ENCODE measurements at places on chromosomes 16 and 17.

- DNase-seq: no peak
Measured at GRCh38 chr17:30812218-30813177, 12.0 kb downstream of the CRLF3 start.

DNA sequence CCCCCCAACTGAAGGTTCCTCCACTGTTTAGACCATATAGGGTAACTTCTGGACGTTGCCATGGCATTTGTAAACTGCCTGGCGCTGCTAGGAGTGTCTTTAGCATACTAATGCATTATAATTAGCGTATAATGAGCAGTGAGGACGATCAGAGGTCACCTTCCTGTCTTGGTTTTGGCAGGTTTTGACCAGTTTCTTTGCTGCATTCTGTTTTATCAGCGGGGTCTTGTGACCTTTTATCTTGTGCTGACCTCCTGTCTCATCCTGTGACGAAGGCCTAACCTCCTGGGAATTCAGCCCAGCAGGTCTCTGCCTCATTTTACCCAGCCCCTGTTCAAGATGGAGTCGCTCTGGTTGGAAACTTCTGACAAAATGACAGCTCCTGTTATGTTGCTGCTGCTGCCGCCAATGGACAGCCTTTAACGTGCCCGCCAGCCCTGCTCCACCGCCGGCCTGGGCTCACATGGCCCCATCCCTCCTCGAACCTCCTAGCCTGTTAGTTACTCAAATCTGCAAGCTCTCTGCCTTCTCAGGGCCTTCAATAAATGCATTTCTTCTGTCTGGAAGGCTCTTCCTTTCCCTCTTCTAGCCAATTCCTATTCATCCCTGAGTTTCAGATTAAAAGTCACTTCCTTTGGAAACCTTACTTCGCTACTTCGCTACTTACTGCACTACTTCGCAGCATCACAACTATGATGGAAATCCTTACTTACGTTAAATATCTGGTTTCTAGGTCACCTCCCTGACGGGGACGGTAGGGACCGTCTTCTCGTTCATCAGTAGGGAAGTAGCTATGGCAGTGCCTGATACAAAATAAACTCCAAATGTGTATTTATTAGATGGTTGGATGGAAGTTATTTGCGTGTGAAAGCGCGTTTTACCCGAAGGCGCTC lies 640 bp upstream of the NAGLU start:
- DNase-seq: no peak

GRCh38 chr16:28326881-28327610 lies 34.7 kb downstream of the SBK1 start:
- no peak for DNase-seq

GRCh38 chr16:68627951-68628425 lies 17.1 kb upstream of the CDH3 start:
- DNase-seq: no peak

- DNase-seq: no peak
Measured at GRCh38 chr17:22310717-22311686, 618.7 kb downstream of the KCNJ18 start.

DNA sequence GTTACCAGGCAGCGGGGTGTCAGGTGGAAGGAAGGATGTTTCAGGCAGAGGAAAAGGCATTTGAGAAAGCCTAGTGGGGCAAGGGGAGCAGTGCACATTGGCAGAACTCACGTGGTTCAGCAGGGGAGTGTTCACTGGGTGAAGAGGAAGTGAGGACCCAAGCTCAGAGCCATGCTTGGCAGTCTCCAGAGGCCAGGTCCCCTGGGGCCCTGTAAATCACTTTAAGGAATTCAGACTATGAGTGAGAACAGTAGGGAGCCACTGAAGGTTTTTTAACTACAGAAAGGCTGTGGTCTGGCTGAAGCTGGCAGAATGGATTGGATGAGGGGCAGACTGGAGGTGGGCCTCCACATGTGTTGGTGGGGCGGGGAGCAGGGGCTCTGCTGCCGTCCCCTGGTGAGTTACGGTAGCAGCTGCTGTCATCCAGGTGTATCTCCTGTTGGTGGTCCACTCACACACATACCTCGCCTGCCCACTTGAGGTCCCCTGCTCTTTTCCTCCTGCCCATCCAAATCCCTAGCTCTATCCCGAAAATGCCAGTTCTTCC lies 5.1 kb downstream of the CLEC16A start:
- no peak for DNase-seq

DNA sequence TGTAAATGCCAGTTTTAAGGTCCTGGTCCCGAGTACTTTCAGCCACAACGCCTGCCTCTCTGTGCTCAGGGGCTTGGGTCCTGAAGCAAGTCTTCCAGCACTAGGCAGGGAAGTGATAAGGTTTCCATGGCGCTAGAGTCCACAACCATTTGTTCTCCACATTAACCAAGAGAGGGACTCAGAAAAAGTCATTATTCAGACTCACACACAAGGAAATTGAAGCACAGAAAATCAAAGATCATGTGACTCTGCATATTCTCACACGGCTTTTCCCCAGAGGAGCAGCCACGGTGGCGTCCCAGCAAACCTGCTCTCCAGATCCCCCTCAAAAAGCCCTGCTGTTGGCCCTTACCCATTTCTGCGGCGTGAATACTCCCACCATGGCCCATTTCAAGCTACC lies 9.7 kb downstream of the ENPP7 start:
- no peak for DNase-seq

GRCh38 chr17:57880086-57880456 lies 30.2 kb upstream of the MRPS23 start:
- DNase-seq: no peak

GRCh38 chr17:48024149-48025039 lies 13.2 kb downstream of the COPZ2 start:
- DNase-seq: no peak

DNA sequence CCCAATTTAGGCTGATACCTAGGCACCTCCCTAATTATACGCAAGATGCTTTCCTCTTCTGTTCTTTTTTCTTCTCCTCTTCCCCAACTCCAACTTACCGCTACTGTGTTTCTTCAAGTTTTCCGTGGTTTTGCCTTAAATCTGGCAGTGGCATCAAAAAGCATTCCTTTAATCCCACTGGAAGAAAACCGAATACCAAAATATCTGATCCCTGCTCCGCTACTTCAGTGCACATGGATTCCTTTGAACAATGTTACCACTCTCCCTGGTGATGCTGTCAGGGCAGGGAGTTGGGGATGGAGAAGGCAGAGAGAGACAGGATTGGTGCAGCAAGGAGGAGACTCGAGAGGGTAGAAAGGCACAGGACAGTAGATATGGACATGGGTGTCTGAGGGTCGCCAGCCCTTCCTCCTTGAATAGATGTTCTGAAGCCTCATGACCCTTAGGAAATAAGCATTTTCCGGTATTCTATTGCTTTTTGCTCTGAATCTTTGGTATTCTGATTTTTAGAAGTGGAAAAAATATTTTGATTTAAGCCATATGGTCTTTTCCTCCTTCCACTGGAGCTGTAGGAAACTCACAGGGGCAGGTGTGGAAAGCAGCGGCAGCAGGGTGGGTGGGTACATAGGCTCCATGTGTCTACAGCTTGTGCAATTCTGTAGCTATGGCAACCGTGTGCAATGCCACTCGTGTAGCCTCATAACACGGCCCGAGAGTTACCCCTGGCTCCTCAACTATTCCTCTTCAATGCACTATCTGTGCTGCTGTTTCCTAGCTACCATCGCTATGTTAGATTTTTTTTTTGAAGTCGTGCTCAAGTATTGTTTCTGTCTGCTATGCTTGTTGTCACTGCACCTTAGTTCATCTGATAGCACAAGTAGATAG lies 32.3 kb upstream of the TANC2 start:
- no peak for DNase-seq

DNA sequence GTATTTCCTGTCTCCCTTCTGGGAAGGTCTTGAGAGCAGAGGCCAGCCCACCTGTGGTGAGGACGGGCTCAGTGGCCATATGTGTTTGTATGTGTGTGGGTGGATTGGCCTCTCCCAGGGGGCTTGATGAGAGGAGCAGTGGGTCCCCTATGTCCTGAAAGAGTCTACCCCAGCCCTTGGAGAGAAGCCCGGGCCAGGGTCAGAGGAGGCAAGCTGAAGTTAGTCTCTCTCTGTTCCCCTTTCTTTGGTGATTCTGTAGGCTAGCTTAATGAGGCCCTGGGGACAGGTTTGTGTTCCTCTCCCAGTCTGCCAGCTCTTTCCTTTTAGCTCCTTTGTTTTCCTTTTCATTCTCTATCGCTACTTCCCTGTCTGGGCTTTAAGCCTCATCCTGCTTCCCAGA lies 23.8 kb upstream of the NFATC3 start:
- no peak for DNase-seq

DNA sequence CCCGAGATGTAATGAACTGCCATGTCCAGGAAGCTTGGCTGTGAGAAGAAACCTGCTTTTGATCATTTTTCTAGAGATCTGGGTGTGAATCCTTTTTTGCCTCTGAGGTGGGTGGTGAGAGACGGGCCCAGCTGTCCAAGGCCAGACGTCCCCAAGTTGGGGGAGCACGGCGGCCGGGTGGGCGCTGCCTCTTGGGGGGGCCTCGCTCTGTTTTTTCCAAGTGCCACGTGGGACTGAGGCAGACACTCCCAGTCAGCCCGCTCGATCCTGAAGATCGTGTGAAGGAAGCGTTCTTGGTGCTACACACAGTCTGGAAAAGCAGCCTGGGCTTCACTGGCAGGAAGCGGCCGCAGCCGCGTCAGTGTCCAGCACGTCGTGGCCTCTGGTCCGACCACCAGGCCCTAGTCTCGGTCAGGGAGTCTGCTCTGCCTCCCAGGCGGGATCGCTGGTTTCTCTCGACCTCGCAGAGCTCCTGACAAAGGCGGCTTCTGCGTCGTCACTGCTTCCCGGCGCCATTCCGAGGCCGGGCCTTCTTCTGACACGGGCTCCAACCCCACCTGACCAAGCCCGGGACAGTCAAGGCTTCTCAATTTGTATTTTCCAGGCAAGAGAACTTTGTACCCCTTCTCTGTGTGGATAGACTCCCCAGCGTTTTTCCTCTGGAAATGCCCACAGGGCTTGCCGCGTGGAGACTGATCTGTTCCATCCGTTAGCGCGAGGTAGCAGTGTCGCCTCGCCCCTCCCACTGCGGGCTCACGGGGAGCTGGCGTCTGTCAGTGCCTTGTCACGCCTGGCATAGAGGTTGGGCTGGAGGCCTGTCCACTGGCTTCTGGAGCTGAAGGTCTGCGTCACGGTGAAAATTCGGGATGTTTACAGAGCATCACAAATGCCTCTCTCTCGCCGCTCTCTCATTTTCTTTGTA lies 12.4 kb downstream of the PRSS27 start:
- DNase-seq: no peak

DNA sequence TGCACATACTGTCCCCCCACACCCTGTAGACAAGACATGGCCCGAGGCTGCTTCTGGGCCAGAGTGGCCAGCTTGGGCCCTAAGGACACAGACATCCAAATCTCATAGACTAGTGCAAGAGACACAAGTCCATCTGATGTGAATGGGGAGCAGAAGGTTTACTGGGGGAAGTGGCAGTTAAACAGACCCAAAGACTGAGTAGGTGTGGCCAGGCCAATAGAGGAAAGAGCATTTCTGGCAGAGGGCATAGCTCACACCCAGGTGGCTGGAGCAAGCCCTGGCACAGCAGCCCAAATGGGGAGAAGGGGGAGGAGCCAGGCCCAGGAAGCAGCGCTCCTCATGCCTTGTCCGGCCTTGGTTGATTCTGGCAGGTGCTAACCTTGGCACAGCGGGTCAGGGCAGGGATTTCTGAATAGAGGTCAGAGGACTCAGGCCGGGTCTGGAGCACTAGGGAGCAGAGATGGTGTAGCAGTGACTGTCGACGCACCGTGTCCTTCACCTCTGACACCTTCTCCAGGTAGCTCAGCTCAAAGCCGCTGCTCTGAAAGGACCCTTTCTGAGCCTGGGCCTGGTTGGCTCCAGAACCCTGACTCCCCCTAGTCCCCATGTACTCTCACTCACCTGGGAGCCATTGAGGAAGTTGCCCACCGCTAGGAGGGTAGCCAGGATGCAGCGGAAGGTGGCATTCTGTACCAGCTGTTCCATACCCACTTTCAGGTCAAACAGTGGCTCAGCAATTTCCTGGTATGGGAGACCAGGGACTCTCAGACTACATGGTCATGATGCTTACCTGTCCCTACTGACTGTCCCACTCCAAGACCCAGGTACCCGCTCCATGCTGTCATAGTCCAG lies 4.1 kb downstream of the TMEM208 start:
- DNase-seq: no peak

- no peak for DNase-seq
Measured at GRCh38 chr17:58756246-58757161, 850 bp downstream of the PPM1E start.

DNA sequence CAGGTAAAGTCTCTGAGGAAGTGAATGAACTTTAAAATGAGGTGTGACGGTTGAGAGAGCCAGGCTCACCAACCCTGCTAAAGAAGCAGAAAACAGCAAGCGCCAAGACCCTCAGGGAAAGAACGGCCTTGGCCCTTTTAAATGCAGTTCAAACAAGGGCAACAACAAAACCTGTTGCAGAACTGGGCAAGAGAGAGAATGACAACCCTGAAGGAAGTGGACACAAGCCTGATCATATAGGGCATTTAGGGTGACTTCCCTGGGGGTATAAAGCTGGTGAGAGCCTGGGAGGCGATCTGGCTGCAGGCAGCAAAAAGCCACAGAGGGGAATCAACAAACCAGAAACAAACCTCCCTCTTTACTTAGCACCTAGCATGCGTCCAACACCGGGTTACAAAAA lies 1.0 kb downstream of the CPPED1 start:
- no peak for DNase-seq

DNA sequence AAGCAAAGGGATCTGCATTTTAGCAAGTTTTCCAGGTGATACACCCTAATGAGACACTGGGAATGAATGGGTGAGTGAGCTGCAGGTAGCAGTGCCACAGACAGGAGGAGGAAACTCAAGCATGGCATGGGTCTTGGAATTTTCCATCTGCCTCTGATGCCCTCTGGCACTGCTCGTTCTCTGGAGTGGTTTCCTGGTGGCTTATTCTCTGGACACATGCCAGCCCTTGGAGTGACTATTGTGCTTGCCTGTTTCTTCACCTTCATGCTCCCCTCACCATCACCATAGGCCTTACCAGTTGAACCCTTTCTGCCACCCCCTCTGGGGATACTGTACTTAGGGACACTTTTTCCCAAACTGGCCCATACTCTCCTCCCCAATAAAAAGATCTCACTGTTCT lies 1.6 kb downstream of the COASY start:
- no peak for DNase-seq

- no peak for DNase-seq
Measured at GRCh38 chr17:39174920-39175694, 9.1 kb upstream of the ARL5C start.

DNA sequence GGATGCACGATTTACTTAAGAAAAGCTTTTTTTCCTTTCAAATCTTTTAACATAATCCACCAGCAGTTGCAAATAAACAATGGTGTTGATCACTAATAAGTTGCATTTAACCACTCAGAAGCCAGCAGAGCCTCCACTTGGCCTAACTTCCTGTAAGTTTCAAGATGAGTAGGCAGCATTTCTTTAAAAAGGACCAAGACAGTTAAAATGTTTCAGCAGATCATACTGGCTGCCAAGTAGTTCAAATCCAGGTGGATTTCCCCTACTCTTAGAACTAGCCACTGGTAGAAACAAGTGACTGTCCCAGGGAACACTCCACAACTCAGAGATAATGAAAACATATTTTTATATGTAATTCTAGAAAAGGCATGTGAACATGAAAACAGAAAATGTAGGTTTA lies 17.0 kb upstream of the RFFL start:
- DNase-seq: no peak

- no peak for DNase-seq
Measured at GRCh38 chr17:80847496-80848230, 144.0 kb upstream of the CHMP6 start.

GRCh38 chr17:42055496-42055895 lies 5.1 kb upstream of the C17orf113 start:
- no peak for DNase-seq

GRCh38 chr16:81450783-81451491 lies 6.3 kb downstream of the CMIP start:
- no peak for DNase-seq

Data from NCI-H187 treated with DMSO at 0.1 percent for 48 hours (cell line).